ENCODE measurements at places on chromosomes 5 and 9.
A peak's percentile ranks its signal among the peaks of the same experiment; 100 is the strongest.

DNA sequence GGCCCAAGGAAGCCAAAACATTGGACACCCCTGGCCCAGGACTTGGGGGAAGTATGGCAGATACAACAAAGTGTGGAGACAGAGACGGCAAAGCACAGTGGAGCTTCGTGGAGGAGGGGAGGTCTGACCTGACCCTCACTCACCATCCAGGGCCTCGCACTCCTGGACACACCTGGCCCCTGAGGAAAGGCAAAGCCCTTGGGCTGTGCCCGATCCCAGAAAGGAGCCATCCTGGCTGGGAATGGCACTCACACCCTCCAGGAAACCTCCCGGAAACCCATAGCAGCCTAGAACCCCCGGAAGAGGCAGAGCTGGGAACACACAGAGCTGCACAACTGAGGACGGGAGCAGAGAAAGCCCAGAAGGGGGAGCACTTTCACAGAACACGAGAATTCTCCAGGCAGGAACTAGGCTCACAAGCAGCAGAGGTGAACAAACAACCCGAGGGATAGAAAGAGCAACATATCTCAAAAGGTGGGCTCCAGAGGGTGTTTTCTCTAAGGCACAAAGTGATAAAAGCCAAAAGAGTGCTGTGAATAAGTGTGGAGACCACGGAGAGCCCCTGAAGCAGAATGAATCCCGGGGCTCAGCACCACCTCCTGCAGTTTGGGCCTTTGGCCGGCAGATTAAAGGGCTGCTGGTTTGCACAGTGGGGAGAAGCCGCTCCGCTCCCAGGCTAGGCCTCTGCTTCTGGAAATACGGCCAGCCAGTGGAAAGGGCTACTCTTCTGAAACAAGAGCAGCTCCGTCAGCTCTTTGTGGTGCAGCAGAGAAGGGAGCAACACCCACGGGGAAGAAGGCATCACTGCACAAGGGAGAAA is 108.2 kb downstream of the UBE2R2 start:
- no peak for DNase-seq

- DNase-seq = no peak
Measured at GRCh38 chr5:73786043-73786831, 160.2 kb downstream of the ARHGEF28 start.

- no peak for DNase-seq
Measured at GRCh38 chr9:74078647-74079046, 418.5 kb upstream of the RORB start.

DNA sequence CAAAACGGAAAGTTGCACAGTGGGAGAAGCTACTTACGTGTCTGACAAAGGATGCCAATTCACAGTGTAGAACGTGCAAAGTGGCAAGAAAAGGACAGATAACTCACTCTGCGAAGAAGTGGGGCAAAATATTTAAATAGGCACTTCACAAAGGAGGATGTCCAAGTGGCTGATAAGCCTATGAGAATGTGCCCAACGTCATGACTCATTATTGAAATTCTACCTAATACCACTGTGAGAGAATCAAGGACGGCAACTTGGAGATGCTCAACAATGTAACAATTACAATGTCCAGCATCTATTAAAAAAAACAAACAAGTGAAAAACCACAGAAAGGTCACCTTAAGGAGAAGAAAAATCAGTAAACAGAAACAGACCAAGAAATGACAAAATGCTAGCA is 59.0 kb downstream of the NACC2 start:
- DNase-seq = no peak

- no peak for DNase-seq
Measured at GRCh38 chr5:115098041-115098702, 71.5 kb downstream of the TRIM36 start.

DNA sequence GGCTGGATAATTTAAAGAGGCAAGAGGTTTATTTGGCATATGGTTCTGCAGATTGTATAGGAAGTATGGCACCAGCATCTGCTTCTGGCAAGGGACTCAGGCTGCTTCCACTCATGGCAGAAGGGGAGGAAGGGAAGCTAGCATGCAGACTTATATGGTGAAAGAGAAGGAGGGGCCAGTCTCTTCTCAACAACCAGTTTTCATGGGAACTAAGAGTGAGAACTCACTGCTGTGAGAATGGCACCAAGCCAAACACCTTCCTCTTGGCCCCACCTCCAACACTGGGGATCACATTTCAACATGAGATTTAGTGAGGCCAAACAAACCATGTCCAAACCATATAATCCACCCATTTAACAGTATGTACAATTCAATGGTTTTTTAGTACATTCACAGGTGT is 113.3 kb upstream of the SHB start:
- DNase-seq = no peak

GRCh38 chr5:10892147-10892910 is 131.3 kb upstream of the DAP start:
- no peak for DNase-seq

DNA sequence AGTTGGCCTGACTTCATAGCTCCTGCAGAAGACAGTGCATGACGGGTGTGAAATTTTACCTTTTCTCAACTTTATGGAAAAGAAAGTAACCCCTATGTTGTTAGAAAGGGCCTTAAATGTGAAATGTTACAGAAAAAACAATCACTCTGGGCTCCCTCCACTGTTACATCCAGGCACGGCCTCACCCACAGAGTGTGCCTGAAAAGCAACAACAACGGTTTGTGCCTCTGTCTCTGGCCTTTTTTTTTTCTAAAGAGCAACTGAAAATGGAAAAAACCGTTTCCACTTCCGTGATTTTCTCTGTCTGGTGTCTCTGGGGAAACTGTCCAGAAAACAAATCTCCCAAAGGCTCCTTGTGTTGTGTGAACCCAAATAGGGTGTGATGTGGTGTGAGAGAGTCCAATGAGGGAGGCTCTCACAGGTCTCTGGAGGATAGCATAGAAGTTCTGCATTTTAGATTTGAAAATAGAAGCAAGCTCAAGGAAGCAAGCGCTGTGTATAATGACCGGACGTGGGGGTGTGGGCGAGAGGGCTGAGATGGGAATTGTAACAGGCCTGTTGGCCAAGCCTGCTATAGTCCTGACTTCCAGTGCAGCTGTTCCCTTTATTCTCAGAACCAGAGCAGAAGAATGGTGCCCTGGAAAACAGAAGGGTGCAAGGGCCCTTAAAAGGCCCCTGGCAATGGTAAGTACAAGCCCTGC is 221.8 kb upstream of the TUT7 start:
- no peak for DNase-seq

DNA sequence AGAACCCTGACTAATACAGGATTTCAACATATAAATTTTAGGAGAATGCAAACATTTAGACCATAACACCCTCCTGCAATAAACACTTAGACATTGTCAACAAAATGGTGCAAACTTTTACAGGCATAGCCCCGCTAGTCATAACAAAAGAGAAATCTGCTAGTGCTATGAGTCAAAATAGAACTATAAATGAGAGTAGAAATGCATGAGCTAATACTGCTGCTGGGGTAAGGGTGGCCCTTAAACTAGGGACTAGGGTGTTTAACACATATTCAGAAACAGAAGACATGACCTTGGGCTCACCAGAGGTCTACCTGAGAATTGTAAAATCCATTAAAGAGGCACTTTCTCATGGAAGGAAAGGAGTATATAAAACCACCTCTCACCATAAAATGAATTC is 131.6 kb downstream of the TLR4 start:
- no peak for DNase-seq

- no peak for DNase-seq
Measured at GRCh38 chr5:13804336-13804735, 140.2 kb downstream of the DNAH5 start.

DNA sequence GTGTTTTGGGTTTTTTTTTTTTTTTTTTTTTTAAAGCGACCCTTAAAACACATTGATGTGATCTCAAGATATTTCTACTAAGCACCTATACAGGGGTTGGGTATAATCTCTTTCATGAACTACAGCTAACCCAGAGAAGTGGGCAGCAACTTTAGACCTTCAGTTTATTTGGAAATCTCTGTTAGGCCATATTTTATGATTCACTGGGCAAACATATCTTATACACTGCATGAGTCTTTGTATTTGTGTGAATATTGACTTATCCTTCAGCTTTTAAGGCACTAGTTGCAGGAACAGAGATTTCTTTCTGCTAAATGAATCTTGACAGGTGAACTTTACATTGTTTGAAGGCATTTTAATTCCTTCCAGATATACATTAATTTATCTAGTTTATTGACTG is 194.4 kb downstream of the ARRDC3 start:
- DNase-seq = no peak

GRCh38 chr5:158942217-158942616 is 157.5 kb downstream of the EBF1 start:
- DNase-seq = no peak

DNA sequence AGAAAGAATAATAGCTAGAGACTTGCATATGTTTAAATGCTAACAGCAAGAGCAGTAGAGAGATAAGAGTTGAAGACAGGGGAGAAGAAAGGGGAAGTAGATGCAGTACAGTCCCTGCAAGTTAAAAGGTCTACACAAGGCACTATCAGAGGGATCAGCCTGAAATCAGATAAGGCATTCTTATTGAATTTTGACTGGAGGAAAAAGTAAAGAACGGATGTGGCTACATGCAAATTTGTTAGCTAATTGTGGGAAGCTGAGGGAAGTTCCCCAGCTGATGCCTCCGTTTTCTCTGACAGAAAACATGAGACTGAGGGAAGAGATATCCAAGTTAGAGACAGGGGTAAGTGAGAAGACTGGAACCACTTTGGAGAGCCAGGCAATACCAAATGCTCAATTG is 12.9 kb upstream of the RHOBTB3 start:
- no peak for DNase-seq

DNA sequence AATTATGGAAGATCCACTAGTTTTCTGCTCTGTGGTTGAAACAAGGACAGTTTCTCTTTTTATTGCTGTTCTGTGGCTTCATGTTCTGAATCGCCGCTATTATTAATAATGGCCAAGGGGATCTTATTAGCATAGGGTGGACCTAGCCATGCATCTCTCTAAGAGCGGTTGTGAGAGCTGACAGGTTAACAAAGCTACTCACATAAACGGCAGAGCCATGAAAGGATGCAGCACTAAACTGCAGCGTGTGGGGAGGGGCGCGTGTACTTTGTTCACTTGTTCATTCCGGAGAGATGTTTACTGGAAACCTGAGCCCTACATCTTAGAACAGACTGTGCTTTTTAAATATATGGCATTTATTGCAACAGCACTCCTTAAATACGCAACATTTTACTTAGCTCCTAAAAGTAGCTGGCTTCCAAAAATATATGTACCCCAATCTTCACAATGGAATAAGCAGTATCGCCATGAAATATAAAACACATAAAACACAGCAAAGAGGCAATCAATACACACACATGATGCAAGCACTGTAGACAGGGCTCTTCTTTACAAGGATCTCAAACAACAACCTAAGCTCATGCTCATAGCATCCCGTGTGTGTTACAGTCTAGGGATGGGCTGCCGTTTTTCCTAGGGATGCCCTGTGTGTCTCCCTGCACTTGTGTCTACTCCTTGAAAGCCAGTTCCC is 424.6 kb downstream of the MED10 start:
- DNase-seq = no peak

GRCh38 chr5:177478711-177479646 is 5.5 kb upstream of the DBN1 start:
- DNase-seq = peak; percentile 36

- DNase-seq = no peak
Measured at GRCh38 chr5:25905646-25906045, 1132.7 kb downstream of the CDH9 start.

GRCh38 chr5:52685566-52685965 is 102.2 kb upstream of the ITGA1 start:
- DNase-seq = no peak

DNA sequence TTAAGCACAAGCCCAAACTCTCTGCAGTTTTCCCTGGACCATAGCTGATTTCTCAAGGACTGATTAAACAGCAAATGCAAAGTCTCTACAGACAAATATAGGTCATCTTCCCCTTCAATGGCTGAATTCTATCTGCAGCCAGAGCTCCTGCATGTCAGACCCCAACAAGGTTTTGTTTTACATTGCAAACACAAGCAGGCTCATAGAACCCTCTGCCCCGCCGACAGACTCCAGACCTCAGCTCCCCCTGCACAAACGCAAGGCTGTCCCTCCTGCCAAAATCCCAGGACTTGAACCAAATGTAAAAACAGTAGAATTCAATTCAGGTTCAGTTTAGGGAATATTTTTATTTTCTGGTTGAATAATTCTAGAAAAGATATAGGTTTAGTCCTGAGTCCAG is 526.7 kb upstream of the TRPC7 start:
- DNase-seq = no peak

DNA sequence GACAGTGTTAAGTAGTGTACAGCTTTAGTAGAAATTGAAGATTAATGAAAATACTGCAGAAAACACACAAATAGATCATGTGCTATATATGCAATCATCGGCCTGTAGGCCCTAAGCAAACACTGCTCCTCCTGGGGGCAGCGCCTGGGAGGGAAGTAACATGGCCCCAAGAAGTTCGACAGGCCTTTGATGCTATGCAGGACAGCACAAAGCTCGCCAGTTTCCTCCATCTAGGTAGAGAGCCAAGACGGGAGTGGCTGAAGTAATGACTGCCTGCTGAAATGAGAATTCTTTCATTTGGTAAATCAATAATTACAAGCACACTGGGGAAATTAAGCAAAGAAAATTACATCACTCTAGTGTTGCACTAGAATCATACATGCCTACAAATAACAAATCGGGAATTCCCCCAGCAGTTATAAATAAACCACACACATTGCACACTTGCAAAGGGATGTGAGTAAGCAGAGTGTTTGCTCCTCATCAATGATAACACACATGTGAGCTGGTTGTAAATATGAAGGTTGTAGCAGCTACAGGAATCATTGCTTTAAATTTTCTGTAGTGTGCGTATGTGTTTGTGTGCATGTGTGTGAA is 219.9 kb upstream of the NFIL3 start:
- DNase-seq = no peak

DNA sequence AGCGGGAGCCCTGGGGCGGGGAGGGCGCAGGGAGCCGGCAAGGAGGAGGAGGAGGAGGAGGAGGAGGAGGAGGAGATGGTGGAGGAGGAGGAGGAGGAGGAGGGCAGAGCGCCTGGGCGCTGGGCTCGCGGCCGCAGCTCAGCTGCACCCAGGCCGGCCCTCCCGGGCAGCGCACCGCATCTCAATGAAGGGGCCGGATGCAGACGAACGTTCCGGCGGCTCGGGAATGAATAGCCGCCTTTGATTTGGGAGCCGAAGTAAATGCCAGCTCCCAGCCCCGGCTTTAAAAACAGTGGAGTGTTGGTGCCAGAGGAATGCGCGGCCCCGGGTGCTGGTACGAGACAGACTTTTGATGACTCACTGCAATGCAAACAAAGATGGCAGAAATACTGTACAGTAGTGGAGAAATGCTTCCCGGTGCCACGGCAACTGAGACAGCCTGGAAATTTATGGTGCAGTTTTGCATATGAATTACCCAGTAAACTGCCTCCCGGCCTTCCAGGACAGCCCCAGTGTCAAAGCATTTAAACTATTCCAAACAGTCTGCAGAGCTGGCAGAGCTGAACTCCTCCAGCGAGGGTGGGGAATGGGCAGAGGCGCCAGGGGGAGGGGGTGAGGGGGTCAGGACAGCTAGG is 43.1 kb downstream of the NACC2 start:
- no peak for DNase-seq

- DNase-seq = no peak
Measured at GRCh38 chr5:169097374-169098326, 203.3 kb downstream of the SLIT3 start.
